Astrocyte (in vitro differentiated cells and primary cell): ENCODE measurements at places on chromosomes 7 and 10.
A peak's percentile ranks its signal among the peaks of the same experiment; 100 is the strongest.

- no peak for DNase-seq
Observed at GRCh38 chr10:73086816-73087215, 9.8 kb downstream of the P4HA1 start.

GRCh38 chr7:50456371-50457123, 6.4 kb upstream of the FIGNL1 start:
- DNase-seq, result no peak

DNA sequence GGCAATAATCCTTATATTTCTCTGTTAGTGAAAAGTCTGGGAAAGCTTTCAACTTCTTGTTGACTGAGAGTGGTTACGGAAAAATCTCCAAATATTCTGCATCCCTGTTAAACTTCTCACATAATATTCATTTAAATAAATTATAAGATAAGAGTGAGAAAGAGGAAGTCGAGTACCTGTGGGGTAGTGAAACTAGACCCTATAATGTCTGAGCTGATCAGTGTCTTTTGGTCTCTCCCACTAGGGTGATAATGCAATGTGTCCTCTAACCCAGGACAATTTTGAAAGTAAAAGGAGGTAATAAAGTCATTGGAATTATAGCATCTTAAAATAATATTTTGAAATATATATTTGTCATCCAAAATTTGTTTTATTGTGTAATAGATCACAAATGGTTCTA, 2.1 kb upstream of the AGR3 start:
- no peak for DNase-seq

- no peak for DNase-seq
Observed at GRCh38 chr7:151808400-151809145, 68.3 kb downstream of the PRKAG2 start.

DNA sequence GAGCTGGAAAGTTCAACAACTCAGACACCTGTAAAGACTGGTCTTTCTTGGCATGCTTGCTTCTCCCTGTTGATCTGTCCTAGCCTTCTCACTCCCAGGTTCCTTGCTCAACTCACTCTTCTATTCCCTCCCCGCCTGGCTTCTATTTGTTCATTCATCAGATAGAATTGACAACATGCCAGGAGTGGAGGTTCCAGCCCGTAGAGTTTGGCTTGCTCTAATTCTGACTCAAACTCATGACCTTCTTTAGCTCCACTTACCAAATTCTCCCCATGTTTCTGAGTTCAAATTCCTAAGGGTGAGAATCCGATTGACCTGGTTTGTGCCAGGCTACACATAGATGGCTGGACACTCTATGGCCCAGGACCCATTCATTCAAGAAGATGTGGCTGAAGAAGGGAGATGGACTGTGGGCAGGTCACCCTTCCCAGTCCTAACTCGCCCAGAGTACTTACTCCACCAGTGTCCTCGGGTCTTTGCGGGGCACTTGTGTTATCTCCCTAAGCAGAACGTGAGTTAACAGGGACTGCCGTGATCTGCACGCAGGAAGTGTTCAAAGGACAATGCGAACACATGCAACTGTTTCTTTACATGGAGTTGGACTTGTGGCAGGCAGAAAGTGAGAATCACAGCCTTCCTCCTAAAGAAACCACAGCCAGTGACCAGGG, 4.0 kb upstream of the TMEM236 start:
- no peak for DNase-seq

DNA sequence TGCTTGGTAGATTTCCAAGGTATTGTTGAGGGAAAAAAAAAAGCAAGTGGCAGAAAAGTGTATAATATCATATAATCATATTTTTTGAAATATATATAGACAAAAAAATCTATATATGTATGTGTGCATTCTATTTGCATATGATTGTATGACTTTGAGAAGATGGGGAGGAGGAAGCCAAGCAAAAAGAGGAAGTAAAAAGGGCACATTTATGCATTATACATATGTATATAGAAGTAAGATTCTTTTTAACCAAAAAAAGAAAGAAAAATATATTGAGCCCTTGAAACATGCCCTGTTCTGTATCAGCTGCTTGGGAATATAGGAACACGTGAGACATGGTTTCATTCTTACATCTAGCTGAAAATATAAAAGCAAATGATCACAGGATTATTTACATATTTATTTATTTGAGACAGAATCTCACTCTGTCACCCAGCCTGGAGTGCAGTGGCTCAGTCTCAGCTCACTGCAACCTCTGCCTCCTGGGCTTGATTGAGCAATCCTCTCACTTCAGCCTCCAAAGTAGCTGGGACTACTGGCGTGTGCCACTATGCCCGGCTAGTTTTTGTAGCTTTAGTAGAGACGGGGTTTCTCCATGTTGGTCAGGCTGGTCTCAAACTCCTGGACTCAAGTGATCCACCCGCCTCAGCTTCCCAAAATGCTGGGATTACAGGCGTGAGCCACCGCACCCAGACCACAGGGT, 18.0 kb upstream of the SLF2 start:
- DNase-seq, result no peak

GRCh38 chr10:84511709-84512285, 183.4 kb downstream of the CCSER2 start:
- no peak for DNase-seq

- DNase-seq, result no peak
Observed at GRCh38 chr10:101014230-101014884, 14.7 kb downstream of the LZTS2 start.

GRCh38 chr10:59720377-59720776, 10.7 kb upstream of the SLC16A9 start:
- no peak for DNase-seq

DNA sequence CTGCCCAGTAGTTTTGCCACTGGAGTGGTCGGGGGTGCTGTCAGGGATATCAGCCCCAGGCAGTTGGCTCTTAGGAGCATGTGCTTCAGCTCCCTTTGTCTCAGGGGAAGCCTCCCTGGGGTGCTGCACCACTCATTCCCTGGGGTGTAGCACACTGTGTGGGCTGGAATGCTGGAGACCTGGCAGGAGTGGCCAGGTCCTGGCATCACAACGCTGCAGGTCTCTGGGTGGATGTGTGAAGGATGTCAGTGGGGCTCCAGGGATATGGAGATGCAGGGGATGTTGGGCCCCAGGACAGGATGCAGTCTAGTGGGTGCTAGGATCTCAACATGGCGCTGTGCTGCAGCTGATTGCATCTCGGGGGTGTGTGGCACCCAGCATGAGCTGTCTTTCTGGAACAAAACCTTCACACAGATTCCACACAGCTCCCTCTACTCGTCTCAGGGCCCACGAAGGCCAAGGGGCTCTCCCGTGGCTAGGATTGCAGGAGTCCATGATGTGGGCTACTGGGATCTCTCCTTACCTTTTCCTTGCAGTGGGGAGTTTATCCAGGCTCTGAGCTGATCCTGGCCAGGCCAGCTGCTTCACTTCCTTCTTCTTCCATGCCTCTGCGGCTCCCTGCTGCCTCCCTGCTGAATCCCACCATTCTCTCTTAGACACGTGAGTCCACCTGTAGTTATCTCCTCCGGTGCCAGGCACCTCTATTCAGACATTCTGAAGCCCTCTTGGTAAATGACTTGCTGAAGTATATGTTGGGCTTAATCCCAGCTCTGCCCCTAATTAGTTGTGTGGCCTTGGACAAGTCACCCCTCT, 295.1 kb downstream of the RPS24 start:
- no peak for DNase-seq

- no peak for DNase-seq
Observed at GRCh38 chr7:158317238-158318205, 270.1 kb downstream of the PTPRN2 start.

DNA sequence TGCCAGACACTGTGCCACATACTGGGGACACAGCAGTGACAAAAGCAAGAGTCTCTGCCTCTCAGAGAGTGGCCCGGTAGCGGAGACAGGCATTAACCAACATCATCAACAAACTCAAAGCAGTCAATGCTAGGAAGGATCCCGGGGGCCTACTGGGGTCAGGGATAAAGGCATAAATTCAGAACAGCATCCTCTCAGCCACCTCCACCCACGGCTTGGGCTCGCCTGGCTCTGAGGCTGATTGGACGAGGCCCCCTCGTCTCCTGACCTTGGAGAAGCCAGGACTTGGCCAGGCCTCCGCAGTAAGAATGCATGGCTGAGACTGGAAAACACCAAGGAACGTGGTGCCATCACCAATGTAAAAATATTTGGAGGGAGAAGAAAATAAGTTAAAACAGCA, 102.1 kb downstream of the ARHGAP22 start:
- no peak for DNase-seq

GRCh38 chr10:51405580-51406351, 293.6 kb downstream of the CSTF2T start:
- peak; percentile 56 for DNase-seq

GRCh38 chr10:34351161-34351560, 463.9 kb downstream of the PARD3 start:
- no peak for DNase-seq

GRCh38 chr7:94422136-94422535, 27.4 kb downstream of the COL1A2 start:
- no peak for DNase-seq

GRCh38 chr7:85103962-85104361, 82.9 kb downstream of the SEMA3D start:
- no peak for DNase-seq

DNA sequence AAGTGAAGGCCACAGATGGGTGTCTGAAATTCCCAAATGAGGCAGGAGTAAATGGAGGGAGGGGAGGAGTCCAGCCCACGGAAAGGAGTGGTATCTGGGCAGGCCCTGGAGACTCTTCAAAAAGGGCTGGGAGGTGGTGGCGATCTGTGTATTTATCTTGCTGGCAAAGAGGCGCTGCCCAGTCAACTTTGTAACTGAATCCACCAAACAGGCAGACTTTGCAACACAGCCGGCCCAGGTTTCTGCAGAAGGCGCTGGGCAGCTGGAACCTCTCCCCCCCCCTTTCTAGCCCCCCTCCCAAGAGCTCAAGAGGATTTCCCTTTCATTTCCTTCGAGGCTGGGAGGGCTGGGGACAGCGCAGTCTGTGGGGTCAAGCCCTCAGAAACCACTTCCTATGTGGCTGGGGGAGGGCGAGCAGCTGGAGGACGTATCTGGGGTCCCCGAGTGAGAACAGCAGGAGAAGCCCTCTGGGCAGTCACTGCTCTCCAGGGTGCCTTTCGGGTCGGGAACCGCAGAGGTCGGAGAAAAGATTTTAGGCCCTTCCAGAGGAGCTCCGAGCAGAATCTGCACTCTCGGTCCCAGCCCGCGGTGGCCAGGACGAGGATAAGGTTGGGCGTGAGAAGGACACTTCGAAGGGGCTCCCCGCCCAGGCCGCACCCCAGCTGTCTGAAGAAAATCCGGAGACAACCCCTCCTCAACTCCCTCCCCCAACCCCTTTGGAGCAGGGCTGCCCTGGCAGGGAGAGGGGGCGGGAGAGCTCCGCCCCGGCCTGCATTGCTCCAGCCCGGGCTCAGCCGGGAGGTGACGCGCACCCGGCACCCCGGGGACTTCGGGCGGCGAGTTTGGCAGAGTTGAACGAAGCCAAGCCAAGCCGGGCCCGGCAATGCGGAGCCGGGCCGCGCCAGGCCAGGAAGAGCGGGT, 965 bp downstream of the ZCCHC24 start:
- no peak for DNase-seq

DNA sequence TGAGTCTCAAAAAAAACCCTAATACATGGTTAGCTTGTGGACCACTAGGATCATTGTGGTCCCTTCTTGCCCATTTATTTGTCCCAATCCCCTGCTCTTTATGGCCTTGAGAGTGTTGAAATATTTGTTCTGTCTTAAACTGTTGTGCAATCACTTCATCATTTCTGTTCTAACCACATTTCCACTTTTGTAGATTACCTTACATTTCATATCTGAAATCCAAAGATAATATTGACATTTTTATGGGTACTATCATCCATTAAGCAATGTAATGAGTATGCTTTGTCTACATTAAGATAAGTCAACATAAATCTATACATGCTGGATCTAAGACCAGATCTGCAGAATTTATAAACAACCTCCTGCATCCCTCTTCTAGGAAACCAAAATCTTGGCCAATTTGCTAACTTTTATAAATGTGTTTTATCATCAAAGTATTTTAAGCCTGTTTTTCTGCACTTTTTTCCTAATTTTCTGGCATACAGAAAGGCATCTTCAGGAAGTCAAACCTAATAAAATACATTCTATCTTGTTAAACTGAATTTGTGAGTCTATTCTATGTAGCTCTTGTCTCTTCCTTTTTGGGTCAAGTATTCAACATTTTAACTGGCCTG, 359.4 kb upstream of the CELF2 start:
- DNase-seq, result peak; percentile 3

DNA sequence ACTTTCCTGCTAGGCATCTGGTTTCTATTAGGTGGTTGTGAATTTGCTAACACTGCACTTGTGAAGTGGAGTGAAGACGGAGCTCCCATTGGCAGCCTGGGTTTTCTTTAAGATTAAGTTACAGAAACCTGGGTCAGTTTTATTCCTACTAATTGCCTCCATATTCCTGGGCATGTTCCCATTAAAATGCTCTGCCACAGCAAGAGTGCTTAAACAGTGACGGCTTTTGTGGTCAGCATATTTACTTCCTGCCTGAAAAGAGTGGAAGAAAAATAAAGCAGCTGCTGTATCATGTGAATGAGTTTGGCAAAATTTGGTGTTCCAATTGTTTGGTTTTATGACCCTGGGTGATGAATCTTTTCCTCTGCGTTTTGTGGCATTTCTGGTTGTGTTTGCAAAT, 96.9 kb upstream of the PLXDC2 start:
- peak; percentile 92 for DNase-seq

DNA sequence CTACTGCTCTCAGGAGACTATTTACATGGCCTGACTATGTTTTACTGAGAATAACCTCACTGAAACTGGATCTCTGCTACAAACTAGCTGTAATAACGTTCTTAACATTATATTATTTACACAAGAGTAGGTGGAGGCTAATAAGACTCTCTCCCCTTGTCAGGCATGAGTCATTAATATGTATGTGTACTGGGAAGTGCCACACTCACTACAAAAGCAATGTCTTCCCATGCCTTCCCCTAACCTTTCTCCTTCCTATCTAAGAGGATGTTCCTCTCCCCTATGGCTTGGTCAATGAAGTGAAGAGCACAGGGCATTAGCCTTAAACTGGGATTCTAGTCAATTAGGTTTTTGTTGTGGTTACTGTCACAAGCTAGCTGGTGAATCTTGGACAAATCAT, 147.9 kb downstream of the DGKB start:
- DNase-seq, result peak; percentile 59

DNA sequence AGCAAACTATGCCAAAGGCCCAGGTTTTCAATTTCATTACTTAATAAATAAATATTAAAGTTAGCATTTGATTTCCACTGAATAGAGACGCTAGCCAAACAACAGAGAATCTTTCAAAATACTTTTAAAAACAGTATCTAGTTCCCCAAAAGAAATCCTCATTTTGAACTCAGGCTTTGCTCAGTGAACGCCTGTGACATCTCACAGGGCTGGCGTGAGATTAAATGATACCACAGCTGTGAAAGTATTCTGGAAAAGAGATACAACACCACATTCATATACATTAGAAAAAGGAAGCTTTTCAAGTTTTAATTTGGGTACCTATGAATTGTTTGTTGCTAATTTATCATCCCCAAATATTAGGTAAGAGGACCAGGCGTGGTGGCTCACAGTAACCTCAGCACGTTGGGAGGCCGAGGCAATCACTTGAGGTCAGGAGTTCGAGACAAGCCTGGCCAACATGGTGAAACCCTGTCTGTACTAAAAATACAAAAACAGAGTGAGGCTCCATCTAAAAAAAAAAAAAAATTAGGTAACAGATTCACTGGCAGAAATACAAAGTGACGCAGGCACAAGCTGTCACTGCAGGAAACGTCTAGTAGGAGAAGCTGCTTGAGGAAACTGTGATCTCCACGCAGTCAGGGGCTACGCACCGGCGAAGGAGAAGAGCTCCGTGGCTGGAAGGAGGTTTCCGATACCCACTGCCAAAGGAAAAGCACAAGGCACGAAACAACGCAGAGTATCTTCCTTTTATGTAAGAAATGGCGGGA, 50.0 kb downstream of the AMZ1 start:
- no peak for DNase-seq

GRCh38 chr7:133691727-133692610, 435.2 kb upstream of the LRGUK start:
- DNase-seq, result no peak
